ENCODE measurements at places on chromosomes 12 and 14. TPM values are rescaled to one million over a fixed set of nuclear protein-coding genes. Genes with fewer than 3 reads are reported as not detected.

CCDC184 gene
- total RNA-seq, result not detected

OAS1 gene
- 5.1 TPM for total RNA-seq

SYNE3 gene
- total RNA-seq, result 4.8 TPM

OR4K15 gene
- total RNA-seq, result not detected

FBXO21 gene
- total RNA-seq, result 84.4 TPM

CEP170B gene
- 72.1 TPM for total RNA-seq

TMEM121 gene
- total RNA-seq, result 1.4 TPM

CMA1 gene
- total RNA-seq, result not detected

CNPY2 gene
- total RNA-seq, result 53.0 TPM

PLEKHG7 gene
- total RNA-seq, result not detected

CYP46A1 gene
- total RNA-seq, result not detected
